Activated CD8-positive, alpha-beta memory T cell treated with anti-CD3 and anti-CD28 coated beads, Interleukin-2, amount 10 ng/mL, durations not matched to agents 7 days and 5 days (primary cell): ENCODE measurements at places on chromosomes 7 and 10. TPM values are rescaled to one million over a fixed set of nuclear protein-coding genes. Genes with fewer than 3 reads are reported as not detected.
A peak's percentile ranks its signal among the peaks of the same experiment; 100 is the strongest.

DNA sequence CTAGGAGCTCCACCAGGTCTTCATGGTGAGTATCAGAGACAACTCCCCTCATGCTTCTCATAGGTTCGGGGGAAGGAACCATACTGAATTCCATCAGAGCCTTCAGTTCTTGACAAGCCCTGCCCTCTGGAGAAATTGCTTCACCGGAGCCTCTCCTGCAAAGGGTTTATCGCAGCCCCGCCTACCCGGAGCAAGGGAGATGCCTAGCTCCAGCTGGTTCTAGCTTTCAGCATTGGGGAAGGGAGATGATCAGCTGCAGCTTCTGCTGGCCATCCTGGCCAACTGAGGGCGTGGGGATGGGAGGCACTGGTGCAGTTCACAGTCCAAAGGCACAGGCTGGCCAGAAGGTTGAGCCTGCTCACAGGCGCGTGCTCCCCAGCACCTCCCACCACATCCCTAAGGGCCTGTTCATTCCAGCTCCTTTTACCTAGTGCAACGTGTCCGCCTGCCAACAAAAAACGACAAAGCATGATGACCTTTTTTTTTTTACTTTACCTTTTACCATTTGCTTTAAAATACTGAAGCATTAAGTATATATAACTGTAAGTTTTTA lies 31.2 kb downstream of the LANCL2 start:
- DNase-seq = no peak
- H3K27ac ChIP-seq = no peak overlapping the region
- H3K4me3 ChIP-seq = no peak overlapping the region
- H3K27me3 ChIP-seq = no peaks in the 10 kb centered on the region

DNA sequence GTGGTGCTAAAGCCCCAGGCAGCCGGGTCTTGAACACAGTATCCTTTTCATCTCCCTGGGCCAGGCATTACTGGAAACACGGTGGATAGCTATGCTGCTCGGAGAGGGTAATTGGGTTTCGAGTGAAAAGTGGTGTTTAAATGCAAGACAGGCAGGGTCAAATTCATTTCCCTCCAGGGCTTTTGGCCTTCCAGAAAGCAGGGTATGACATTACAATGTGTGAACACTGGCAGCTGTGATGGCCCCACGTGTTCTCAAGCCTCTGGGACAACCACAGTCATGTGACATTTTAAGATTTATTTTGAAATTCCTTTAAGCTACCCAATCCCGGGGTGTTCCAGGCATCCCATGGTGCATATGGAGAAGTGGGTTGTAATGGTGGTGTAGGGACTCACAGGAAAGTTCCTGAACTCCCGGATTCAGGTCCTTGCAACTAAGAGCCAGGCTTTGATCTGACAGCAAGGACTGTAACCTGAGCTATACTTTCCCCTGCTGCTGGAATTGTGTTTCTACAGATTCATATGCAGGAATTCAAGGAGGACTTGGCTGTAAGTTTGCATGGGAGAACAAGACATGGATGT lies 46.8 kb downstream of the INSYN2A start:
- H3K27ac ChIP-seq = no peak overlapping the region
- H3K4me3 ChIP-seq = no peak overlapping the region
- peaks cover 4% of the 10 kb centered on the region for H3K4me1 ChIP-seq
- H3K27me3 ChIP-seq = no peaks in the 10 kb centered on the region
- H3K36me3 ChIP-seq = no peaks in the 10 kb centered on the region
- no peak for DNase-seq

GRCh38 chr7:70674571-70675010 lies 457.4 kb upstream of the GALNT17 start:
- no peak overlapping the region for H3K4me3 ChIP-seq
- H3K27ac ChIP-seq = no peak overlapping the region
- no peak for DNase-seq
- peaks cover 25% of the 10 kb centered on the region for H3K4me1 ChIP-seq
- no peaks in the 10 kb centered on the region for H3K36me3 ChIP-seq

DNA sequence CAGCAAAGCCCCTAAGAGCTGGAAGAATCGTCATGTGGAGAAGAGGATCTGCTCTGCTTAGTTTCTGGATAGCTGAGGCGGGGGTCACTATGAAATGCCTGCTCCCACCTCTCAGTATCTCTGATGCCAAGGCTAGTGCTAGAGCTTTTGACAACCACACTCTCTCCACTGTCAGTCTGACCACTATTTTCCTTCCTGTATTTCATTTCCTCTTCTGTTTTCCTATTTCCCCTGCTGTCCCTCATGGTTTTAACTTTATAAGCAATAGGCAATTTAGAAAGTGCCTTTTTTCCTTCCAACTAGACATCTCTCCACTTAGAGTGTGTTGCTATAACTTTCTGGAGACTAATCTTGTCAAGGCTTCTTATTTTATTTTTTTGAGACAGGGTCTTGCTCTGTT lies 23.6 kb downstream of the C7orf57 start:
- peaks cover 13% of the 10 kb centered on the region for H3K36me3 ChIP-seq
- DNase-seq = no peak
- H3K27ac ChIP-seq = no peak overlapping the region
- H3K4me1 ChIP-seq = peaks cover 2% of the 10 kb centered on the region

- peaks cover 3% of the 10 kb centered on the region for H3K36me3 ChIP-seq
- H3K4me3 ChIP-seq = no peak overlapping the region
Observed at GRCh38 chr10:11631890-11632587, 20.6 kb upstream of the USP6NL start.

GRCh38 chr10:101120884-101121653 lies 10.0 kb upstream of the TLX1 start:
- H3K27me3 ChIP-seq = peaks cover 78% of the 10 kb centered on the region
- H3K36me3 ChIP-seq = no peaks in the 10 kb centered on the region
- peak; percentile 57 for DNase-seq
- H3K4me3 ChIP-seq = peak overlapping the region; percentile 77
- peaks cover 23% of the 10 kb centered on the region for H3K4me1 ChIP-seq
- peak overlapping the region; percentile 70 for H3K27ac ChIP-seq

DNA sequence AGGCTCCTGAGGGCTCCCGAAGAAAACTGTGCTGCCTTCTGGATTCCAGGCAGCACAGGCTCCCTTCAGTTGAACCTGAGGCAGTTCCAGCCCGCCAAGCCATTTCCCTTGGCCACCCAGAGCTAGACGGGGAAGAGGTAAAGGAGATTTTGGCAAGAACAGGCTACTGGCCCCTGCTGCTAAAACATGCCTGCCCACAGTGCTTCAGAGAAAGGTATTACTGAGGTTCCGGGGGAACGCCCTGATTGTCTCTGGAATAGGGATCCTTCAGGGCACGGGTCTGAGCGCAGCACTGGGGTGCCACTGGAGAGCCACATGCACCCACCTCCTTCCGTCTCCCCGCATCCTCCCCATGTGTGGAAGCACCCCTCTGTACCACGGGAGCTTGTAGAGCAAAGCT lies 247.4 kb downstream of the BAMBI start:
- H3K4me1 ChIP-seq = no peaks in the 10 kb centered on the region
- H3K27ac ChIP-seq = no peak overlapping the region
- no peaks in the 10 kb centered on the region for H3K36me3 ChIP-seq
- H3K27me3 ChIP-seq = peaks cover 11% of the 10 kb centered on the region
- no peak overlapping the region for H3K4me3 ChIP-seq

GRCh38 chr7:50607524-50608125 lies 42.4 kb upstream of the DDC start:
- H3K4me3 ChIP-seq = peak overlapping the region; percentile 46
- peaks cover 40% of the 10 kb centered on the region for H3K4me1 ChIP-seq
- peak; percentile 36 for DNase-seq
- peaks cover 6% of the 10 kb centered on the region for H3K36me3 ChIP-seq
- peak overlapping the region; percentile 78 for H3K27ac ChIP-seq

The GPR158 gene
- total RNA-seq = not detected

DNA sequence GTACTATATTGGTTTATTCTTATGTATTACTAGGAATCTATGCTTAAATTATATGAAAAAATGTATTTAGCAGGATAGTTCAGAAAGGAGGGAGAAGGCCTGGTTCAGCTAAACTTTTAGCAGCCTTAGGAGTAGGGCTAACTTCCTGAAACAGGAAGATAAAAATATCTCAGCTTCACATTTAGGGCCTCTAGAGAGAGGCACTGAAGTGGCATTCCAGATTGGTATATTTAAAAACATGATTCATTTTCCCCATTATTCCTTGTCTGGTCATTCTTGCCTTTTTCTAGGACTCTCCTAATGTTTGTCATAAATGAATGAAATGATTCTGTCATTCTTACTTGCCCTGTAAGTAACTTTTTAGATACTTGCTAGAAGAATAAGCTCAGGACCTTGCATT lies 63.0 kb upstream of the CYP26C1 start:
- no peak overlapping the region for H3K27ac ChIP-seq
- H3K27me3 ChIP-seq = no peaks in the 10 kb centered on the region
- no peak overlapping the region for H3K4me3 ChIP-seq
- no peak for DNase-seq

DNA sequence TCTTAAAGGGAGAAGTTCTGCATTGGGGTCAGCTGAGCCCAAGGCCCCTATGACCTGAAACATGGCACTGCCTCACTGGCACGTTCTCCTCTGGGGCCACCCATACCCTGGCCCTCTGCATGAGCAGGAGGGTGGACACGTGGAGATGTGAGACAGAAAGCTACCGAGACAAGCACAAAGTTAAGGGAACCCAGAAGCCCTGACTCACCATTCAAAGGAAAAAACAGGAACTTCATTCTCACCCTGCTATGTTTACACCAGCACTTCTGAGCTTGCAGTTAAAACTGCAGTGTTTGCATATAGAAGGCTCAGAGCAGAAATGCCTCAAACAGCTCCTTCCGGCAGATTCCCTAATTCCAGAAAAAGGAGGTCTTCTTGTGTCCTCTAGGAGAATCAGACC lies 41.7 kb downstream of the DENND11 start:
- H3K27me3 ChIP-seq = no peaks in the 10 kb centered on the region
- peaks cover 28% of the 10 kb centered on the region for H3K4me1 ChIP-seq
- no peak overlapping the region for H3K4me3 ChIP-seq
- H3K27ac ChIP-seq = peak overlapping the region; percentile 38
- DNase-seq = no peak

DNA sequence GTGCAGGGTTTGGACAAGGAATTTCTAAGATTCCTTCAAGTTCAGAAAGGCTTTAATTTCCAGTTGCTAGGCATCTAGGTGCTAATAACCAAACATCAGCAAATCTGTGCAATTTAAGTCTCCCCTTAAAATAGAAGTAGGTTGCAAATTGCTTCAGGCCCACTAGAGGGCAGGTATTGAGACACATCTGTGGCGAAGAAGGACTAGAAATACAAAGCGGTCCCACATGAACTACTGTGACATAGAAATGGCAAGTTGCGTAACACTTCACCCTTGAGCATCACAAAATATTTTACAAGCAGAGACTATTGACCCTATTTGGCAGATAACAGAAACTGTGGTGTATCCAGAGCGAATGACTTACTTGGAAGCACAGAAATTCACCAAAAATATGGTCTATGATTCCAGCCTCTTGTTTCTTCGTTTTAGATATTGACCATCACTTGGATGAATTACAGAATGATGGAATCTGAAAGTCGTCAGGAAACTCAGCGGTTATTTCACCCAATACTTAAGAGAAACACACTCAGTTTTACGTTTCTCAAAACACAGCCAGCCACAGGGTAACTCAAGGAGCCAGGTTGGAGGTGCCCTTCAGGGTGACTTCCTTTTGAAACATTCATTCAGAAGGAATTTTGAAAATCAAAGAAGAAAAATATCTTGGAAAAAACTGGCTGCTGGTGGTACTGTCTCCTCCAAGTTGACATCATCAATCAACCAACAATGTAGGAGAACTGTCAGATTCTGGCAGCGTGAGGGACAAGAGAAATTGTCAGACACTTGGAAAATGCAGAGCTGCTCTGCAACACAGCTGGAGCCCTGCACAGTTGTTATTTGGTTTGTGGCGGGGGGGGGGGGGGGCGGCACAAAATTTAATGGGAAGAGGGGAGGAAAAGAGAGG lies 256.3 kb upstream of the MINDY3 start:
- no peaks in the 10 kb centered on the region for H3K27me3 ChIP-seq
- H3K36me3 ChIP-seq = no peaks in the 10 kb centered on the region
- no peak overlapping the region for H3K27ac ChIP-seq

GRCh38 chr7:2670720-2671391 lies 17.1 kb upstream of the AMZ1 start:
- peaks cover 43% of the 10 kb centered on the region for H3K27me3 ChIP-seq
- H3K27ac ChIP-seq = no peak overlapping the region
- no peak overlapping the region for H3K4me3 ChIP-seq
- H3K4me1 ChIP-seq = peaks cover 11% of the 10 kb centered on the region
- no peaks in the 10 kb centered on the region for H3K36me3 ChIP-seq

- no peak overlapping the region for H3K27ac ChIP-seq
- peaks cover 43% of the 10 kb centered on the region for H3K36me3 ChIP-seq
- H3K27me3 ChIP-seq = no peaks in the 10 kb centered on the region
Observed at GRCh38 chr10:6228010-6228511, 25.3 kb downstream of the PFKFB3 start.

GRCh38 chr10:70038923-70039322 lies 13.7 kb upstream of the MACROH2A2 start:
- no peak for DNase-seq
- H3K4me3 ChIP-seq = no peak overlapping the region
- H3K36me3 ChIP-seq = peaks cover 4% of the 10 kb centered on the region

The ODAD2 gene
- total RNA-seq = not detected

DNA sequence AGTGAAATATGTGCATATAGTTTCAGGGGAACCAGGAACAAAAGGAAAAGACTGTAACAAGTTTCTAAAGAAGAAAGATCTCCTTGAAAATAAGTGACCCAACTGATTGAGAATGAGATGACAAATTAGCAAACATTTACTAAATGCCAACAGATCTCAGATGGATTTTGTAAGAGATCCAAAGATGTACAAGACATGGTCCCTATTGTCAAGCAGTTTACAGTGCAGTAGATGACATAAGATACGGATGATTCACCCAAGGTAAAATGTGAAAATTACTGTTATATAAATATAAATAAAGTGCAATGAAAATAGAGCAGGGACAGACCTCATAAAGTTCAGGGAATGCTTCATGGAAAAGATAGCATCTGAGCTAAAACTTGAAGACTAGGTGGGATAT lies 121.5 kb upstream of the FZD1 start:
- no peaks in the 10 kb centered on the region for H3K36me3 ChIP-seq
- no peak overlapping the region for H3K4me3 ChIP-seq

DNA sequence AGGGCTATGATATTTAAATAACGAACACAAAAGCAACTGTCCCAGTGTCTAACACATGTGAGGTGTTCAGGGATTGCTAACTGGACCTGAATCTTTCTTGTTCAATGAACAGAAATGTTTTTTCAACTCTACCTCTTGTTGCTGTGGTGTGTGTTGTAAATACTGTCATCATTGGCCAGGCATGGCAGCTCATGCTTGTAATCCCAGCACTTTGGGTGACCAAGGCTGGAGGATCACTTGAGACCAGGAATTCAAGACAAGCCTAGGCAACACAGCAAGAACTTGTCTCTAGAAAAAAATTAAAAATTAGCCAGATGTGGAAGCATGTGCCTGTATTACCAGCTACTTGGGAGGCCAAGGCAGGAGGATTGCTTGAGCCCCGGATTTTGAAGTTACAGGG lies 1250.9 kb downstream of the TYW1 start:
- no peaks in the 10 kb centered on the region for H3K4me1 ChIP-seq
- H3K4me3 ChIP-seq = no peak overlapping the region
- H3K27ac ChIP-seq = no peak overlapping the region
- H3K36me3 ChIP-seq = no peaks in the 10 kb centered on the region
- no peak for DNase-seq
- H3K27me3 ChIP-seq = no peaks in the 10 kb centered on the region
